ENCODE measurements at places on chromosomes 5 and 9.

DNA sequence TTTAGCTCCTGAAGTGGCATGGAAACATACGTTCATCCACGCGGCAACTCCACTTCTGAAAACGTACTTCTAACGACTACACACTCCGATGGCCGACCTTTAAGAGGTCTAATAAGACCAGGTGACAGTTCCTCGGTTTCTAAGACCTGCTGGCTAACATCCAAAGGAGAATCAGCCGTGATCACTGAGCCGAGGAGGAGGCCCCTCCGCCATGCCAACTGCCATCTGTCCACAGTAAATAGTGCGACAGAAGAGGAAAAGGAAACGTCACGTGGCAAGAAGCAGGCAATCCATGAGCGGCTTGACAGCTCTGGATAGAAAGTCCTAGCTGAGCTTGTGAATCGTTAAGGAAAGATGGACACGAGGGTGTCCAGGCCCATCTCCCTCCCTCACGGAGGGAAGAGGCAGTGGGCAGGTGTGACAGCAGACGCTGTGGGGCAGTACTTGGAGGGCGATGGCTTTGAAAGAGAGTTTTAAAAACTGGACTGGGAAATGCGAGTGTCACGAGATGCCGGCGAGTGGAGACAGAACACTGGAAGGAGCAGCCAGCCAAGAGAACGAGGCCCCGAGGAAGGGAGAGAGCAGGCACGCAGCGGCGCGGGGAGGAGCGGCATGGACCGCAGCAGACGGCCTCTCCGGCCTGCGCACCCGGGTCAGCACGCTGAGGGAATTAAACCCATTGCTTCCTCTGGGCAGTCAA is 66.7 kb upstream of the TBC1D9B start:
- DNase-seq, result no peak

DNA sequence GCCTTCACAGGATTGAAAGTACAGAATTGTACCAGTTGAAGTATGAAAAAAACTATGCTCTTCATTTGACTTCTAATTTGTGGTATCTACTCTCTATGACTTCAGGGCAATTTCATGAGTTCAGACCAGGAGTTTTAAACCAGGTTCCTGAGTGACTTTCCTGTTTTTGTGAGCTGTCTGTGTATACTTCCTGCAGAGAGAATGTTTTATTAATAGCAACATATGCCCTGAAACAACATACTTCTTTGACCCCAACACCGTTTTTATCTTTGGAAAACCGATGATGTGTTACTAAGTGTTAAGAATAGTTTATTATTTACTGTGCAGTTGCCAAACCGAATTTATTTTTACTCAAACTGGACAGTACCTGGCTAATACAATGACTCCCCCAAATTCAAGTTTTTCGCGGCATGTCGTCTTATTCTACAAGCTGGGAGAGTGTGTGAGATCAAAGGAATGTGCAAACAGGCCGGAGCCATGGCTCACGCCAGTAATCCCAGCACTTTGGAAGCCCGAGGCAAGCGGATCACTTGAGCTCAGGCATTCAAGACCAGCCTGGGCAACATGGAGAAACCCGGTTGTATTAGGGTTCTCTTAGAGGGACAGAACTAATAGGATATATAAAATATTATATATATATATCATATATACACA is 58.7 kb upstream of the ERBIN start:
- DNase-seq, result no peak

DNA sequence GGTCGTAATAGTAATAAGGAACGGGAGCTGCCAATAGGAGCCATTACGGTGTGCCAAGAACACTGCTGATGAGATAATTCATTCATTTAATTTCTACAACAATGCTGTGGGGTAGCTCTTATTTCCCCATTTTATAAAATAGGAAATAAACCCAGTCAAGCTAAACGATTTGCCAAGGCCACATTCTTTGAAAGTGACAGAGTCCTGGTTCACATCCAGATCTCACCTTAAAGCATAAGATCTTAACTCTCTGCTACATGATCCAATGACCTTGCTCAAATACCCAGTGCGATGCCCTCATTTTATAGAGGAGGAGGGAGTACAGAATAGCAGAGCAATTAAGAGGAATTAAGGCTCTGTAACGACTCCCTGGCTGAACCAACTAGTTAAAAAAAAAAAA is 5.0 kb downstream of the PDE6A start:
- DNase-seq, result no peak

DNA sequence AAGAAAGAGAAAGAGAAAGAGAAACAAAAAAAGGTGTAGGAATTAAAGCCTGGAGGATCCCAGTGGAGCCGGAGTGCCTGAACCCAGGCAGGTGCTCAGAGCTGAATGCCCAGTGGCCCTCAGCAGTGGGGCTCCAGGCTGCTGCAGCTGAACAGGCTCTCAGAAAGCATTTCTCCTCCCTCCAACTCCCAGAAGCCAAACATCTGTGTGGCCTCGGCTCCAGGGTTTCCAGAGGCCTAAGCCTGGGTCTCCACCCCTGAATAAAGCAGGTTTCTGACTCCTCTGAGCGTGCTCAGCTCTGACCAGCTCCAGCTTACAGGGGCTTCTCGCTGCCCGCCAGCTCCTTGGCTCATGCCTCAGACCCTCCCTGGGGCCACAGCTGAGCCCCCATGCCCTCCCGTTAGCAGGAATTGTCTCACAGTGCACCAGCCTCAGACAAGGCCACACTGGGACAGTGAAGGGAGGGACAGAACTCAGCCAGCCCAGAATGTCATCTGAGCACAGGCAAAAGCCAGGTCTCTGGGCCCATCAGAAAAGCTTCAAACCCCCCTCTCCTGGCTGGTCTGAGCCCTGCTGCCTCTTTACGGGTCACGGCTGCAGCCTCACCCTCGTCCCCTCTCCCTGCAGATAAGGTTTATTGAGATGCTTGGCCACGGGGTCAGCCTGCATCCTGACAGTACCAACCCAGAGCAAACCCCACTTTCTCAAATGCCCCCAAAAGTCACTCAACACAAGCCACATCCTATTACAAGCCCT is 114.4 kb upstream of the PPP1R26 start:
- no peak for DNase-seq

DNA sequence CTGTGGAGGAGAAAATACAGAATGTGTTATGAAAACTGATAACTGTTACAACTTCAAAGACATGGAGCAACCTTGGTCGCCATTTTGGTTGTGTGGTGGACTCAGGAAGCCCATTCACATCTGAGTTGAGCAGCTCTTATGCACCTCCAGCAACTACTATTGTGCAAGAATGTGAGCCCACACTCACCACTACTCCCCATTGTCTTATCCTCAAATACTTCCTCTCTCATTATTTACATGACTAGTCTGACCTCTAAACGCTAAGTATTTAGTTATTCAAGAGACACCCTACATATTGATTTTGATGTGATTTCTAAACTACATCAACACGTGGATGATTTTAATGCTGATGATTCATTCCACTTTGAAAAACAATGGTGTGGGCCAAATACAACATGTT is 516.6 kb upstream of the CLINT1 start:
- DNase-seq, result no peak

Data from stimulated activated CD8-positive, alpha-beta memory T cell treated with anti-CD3 and anti-CD28 coated beads, Interleukin-12 subunit alpha, Interleukin-12 subunit beta, amount 100 ng/mL, for 1 hour (primary cell).